ENCODE measurements at places on chromosomes 12 and 14.

DNA sequence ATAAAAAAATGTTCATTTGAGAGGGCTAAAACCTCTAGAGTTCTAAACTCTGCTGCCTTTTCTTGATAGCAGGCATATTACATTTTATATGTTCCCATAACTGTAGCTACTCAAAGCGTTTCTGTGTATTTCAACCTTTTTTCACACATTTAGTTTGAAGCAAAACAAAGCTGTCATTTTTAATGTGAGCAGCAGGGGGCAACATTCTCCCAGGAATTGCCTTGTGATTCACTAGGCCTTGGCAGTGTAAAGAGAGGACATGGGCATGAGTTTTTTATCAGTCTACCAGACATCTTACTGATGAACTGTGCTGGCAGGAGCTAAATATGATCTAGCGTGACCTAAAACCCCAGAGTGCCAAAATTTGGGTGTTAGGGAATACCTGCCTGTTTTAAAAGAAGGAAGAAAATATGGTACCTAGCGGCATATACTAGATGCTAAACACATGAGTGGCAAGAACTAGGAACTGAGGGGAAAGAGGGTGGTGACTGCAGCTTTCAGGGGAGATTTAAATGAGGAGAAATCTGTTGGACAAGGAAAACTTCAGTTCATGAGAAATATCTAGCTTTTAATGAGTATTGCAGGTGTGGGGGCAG, 65.3 kb downstream of the IFT43 start:
- H3K27me3 ChIP-seq = no peaks in the 10 kb centered on the region
- peak; percentile 46 for DNase-seq
- H3K4me3 ChIP-seq = no peak overlapping the region
- peaks cover 2% of the 10 kb centered on the region for H3K36me3 ChIP-seq
- peaks cover 2% of the 10 kb centered on the region for H3K4me1 ChIP-seq

DNA sequence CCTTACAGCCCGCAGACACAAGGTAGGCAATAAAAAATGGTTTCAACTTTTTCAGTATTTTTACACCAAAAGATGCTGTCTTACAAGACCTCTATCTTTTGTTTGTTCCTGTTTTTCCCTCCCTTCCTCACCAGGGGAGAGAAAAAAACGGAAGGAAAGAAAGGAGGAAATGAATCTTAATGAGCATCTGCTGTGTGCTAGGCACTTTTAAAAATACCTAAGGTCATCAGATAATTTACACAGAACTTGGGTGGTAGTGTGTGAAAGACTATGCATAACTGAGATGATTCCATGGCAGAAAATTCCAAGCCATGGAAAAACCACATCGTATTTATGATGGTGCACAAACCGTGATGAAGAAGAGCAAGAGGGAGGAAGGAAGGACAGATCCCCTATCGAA, 121.2 kb downstream of the DIP2B start:
- H3K4me1 ChIP-seq = peaks cover 23% of the 10 kb centered on the region
- no peaks in the 10 kb centered on the region for H3K27me3 ChIP-seq
- H3K27ac ChIP-seq = peak overlapping the region; percentile 27
- peaks cover 2% of the 10 kb centered on the region for H3K36me3 ChIP-seq

DNA sequence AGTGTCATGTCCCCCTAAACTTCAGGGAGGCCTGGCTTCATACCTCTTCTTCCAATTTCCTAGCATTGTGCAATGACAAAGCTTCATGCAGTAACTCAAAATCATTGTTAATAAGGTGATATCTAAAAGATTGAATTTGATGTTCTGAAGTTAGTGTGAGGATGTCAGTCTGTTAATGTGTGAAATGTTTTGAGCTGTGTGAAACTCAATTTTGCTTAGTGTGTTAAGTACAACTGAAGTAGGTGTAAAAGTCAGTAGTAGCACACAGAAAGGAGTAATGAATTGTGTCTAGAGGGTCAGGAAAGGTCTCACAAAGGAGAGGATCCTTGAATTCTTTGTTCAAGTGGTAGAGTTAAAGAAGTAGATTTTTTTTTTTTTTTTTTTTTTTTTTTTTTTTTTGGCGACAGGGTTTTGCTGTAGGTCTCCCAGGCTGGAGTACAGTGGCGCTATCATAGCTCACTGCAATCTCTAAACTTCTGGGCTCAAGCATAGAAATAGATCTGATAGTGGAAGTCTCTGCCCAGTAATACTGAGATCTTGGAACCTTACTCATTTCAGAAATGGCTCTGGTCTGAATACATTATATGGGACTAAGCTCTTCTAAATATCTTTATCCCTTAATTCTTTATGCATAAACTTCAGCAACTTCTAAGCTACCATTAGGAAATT, 63.9 kb downstream of the FUT8 start:
- H3K4me1 ChIP-seq = peaks cover 37% of the 10 kb centered on the region
- no peaks in the 10 kb centered on the region for H3K36me3 ChIP-seq
- DNase-seq = no peak
- peak overlapping the region; percentile 20 for H3K27ac ChIP-seq
- no peak overlapping the region for H3K4me3 ChIP-seq
- no peaks in the 10 kb centered on the region for H3K27me3 ChIP-seq

GRCh38 chr14:64838656-64839055, 41.1 kb downstream of the SPTB start:
- H3K36me3 ChIP-seq = no peaks in the 10 kb centered on the region
- H3K4me1 ChIP-seq = no peaks in the 10 kb centered on the region
- no peak overlapping the region for H3K4me3 ChIP-seq
- DNase-seq = no peak
- H3K27me3 ChIP-seq = peaks cover 78% of the 10 kb centered on the region
- no peak overlapping the region for H3K27ac ChIP-seq

DNA sequence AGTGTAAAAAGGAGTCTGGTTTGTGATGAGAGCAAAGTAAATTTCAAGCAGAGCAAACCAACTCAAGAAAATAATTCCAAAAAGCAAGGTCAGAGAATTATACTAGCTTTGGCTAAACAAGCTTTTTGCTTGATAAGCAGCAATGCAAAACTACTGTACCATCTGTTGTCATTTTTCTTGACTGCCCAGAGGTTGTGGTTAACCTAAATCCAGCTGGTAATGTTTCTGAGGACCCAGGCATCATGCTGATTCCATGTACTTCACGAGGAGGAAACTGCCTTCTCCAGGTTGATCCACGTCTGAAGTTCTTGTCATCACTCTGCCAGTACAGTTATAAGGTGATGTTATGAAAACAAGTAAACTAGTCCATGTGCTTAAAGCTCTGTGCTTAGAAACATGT, 185.2 kb downstream of the ACSS3 start:
- no peak overlapping the region for H3K4me3 ChIP-seq
- H3K27ac ChIP-seq = no peak overlapping the region
- H3K36me3 ChIP-seq = no peaks in the 10 kb centered on the region
- no peak for DNase-seq
- H3K27me3 ChIP-seq = no peaks in the 10 kb centered on the region
